ENCODE measurements at places on chromosomes 7 and 10.

DNA sequence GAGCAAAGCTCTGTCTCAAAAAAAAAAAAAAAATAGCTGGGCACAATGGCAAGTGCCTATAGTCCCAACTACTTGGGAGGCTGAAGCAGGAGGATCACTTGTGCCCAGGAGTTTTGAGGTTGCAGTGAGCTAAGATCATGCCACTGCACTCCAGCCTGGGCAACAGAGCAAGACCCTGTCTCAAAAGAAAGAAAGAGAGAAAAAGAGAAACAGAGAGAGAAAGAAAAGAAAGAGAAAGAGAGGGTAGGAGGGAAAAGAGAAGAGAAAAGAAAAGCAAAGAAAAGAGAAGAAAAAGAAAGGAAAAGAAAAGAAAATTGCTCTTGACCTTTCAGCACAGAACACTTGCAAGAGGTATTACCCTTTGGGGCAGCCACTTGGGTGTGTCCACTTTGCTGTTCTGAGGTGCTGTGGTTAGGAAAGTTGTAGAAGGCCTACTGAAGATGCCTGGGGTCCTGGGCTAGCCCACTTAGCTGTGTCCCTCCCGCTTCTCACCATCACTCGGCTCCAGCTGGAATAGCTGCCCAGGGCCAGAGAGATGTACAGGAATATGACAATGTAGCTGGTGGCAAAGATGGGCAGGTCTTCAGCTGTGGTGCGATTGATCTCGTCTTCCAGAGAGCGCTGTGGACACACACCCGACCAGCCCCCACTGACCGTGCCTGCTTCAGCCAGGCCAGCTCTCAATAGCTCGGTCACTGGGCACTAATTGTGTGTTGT lies 5.6 kb downstream of the NPC1L1 start:
- no peak for DNase-seq

- no peak for DNase-seq
Observed at GRCh38 chr7:30679664-30680063, 2.6 kb downstream of the CRHR2 start.

DNA sequence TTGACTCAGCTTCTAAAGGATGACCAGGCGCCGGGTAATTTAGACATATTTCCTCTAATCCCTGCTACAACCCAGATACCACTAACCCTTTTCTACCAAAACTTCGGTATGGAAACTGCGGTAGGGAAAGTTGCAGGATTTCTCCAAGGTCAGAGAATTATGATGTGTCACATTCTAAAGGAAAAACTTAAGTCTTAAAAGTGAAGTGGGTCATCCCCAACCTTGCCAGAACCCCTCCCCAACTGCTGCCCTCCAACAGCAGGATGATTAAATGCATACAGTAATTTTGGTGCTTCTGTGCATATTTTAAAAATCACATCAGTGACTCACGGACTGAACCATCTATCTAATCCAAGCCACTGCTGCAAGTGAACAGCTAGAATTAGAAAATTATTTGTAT lies 52.7 kb downstream of the GRB10 start:
- DNase-seq = no peak

DNA sequence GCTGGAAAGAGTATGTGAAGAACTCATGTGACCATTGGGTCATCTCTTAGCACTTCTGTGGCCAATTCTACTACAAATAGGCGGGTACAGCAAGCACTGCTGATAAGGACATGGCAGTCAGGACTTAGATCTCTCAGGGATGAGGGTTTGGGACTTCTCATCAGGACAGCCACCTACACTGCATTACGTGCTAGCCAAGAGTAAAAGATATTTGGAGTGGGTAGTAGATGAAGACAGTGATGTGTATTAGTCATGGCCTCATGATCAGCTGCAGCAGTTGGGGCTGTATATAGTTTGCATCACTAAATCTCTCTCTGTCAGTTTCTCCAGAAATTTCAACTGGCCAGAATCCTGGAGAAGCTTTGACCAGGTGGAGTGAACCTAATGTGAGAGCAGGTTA lies 9.2 kb downstream of the TAS2R60 start:
- no peak for DNase-seq

DNA sequence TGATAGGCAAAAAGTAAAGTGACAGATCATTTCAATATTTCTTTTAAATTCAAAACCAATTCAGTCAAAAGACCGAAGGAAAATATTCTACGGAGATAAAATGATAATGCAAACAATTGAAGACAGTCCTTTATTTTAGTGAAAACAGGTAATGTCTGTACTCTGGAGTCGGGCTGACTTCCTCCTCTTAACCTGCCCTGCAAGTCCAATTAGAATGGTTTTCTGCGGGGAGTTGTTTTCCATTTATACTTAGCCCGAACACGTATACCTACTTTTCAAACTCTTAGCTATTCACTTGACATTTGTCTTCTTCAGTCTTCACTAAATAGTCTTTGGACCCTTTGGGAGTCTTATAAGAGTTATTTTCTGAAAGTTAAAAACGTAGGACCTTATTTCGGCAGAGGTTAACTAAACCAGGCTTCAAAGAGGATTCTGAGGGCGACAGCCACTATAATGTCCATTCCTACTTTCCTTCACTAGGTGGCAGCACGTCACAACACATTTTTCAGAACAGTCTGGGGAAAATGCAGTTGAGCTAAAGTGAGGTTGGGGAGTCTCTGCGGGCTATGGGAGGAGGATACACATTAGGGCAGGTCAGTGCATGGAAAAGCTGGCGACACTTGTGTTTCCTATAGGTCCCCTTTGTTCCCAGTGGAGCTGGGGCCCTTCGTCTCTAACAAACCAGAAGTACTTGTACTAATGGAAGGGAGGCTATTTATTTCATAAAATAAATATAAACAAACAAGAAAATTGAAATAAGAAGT lies 472.0 kb downstream of the KCNMA1 start:
- peak; percentile 19 for DNase-seq

GRCh38 chr10:132506711-132507408 lies 30.7 kb upstream of the INPP5A start:
- no peak for DNase-seq

DNA sequence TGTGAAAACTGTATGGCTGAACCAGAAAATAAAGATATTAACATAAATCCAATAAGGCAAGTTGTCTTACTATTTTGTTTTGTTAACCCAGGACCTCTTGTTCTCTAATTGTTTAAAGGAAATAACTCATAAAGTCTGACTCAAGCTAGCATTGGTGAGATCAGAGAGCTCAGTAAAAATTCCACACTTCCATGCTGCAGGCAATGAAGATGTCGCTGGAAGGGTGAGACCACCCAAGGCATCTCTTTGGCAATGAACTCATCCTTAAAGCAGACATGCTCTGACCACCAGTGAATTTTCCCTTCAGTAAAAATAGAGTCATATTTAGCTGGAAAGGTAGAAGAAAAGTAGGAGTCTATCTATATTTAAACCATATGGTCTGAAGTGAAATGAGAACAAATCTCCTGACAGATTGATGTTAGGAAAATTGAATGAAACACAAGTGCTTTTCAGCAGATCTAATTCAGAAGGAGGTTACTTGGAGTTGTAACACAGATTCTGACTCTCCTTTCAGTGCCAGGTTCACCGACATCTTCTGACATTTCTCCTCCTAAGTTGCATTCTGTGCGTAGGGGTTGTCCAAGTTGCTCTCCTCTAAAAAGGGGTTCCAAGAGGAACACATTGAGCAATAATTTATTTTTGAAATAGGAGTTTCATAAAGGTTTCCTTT lies 32.8 kb upstream of the VIPR2 start:
- no peak for DNase-seq

GRCh38 chr10:1228467-1228975 lies 172.3 kb downstream of the WDR37 start:
- no peak for DNase-seq

DNA sequence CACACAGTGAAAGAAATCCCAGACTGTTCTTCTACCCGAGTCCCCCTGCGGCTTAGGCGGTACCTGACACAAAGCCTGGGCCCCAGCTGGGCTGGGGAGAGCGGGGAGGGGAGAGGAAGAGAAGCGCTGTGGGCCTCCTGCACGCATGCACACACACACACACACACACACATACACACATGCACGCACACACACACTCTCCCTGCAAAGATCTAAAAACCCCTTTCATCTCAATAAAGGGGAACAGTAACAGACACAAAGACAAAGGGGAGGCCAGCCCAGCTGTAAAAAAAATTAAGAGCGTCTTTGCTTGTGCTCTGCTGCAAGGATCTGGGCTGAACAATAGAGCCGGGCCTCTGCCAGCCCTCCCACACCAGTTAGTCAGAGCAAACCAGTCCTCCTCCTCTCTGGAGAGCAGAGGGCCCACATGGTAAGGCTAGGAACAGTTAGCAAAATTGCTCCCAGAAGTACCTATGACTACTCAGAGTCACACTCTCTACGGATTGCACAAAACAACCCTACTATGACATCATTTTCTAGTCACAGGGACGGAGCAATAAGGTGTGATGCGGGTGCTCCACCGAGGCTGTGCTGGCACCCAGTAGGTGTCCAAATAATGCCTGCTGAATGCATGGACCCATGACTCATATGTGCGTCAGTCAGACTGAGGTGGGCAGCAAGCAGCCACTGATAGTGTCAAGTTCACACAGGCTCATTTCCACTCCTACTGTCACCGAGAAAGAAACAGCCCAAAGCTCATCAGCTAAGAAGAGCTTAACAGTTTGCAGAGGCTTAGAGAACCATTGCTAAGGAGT lies 9.2 kb downstream of the ITPRIP start:
- peak; percentile 83 for DNase-seq

GRCh38 chr10:90849956-90850749 lies 7.7 kb downstream of the HTR7 start:
- no peak for DNase-seq

DNA sequence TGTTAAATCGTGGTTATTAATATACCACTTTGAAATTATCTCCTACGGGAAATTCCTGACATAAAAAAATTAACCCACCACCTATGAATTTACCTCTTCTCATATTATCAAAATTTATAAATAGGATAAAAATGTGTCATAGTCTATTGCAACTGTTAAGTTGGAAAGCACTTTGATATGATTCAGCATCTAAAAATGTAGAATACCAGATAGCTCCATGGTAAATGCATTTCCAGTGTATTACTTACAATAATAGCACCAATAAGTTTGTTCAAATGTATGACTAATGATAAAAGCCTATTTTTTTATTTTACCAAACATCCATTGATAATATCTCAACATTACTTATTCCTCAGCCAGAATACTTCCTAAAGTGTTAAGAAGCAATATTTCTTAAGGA lies 13.6 kb upstream of the KCND2 start:
- no peak for DNase-seq

- no peak for DNase-seq
Observed at GRCh38 chr7:17497136-17497535, 198.7 kb downstream of the AHR start.

GRCh38 chr10:34690383-34691049 lies 124.6 kb downstream of the PARD3 start:
- no peak for DNase-seq

DNA sequence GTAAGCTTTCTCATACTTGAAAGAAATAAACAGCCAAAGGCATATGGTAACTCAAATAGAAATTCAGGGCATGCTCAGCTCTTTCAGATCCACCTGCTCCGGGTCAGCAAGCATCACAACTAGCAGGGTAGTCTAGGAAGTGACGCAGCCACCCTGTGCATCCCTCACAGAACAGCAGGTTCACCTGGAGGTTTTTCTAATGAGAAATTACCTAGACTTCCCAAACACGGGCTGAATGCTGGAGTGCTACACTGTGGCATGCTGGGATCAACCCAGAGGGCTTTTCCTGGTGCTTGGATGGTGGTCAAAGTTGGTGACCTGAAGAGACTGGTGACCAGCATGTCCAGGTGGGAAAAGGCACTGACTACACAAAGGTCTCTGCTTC lies 66.8 kb upstream of the DNAJB6 start:
- no peak for DNase-seq

DNA sequence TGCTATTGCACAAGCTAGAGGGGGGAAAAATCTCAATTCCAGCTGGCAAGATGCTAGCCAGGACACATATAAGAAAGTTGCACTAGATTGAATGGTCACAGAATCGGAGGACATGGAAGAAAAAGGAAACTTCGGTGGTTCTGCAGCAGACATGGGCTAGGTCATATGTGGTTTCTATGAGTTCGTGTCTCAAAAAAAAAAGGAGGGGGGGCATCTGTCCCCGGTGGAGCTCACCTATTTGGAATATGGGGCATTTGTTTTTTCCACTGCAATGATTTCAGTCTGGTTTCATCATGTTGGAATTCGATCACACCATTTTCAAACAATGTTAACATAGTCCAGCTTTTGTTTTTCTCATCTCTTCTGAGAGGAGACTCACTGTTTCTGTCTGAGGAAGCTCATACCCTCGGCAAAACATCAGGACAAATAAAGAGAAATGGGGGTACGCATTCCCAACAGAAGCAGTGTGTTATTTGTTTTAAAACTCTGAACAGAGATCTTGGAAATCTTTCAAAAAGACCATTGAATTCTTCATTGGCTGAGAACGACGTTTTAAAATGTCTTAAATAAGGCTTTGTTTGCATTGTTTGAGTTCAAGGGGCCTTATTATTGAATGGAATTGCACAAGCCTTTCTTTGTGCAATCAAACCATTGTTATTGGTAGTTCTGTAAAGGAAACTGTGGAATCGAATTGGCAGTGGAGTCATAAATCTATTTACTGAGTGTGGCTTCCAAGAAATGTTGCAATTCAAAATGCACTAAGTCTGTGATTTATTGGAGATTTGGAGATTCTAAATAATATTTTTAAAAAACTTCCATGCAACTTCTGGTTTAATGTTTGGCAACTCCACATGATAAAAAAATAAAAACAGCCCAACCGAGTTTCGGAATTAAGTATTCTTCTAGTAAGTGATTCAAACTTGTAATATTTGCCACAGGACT lies 173.2 kb downstream of the RTKN2 start:
- DNase-seq = no peak

DNA sequence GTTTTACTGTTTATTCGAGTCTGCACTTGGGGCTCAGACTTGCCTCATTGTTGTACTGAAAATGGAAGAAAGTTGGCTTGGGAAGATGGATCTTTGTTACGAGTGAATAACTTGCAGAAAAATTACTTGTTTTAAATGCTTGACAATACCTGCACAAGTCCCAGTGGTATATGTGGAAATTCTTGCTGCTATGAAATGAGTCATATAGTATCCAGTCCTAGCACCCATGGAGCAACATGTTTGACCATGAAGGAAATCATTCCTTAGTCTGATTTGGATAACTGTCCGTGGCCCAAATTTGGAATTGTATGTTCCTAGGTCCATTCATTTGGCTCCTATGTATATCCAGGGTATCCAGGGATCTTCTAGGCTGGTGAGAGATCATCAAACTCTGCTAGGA lies 1096.8 kb downstream of the KCNMA1 start:
- no peak for DNase-seq
